Astrocyte (in vitro differentiated cells and primary cell): ENCODE measurements at places on chromosomes 16 and 17. TPM values are rescaled to one million over a fixed set of nuclear protein-coding genes. Genes with fewer than 3 reads are reported as not detected.

DNA sequence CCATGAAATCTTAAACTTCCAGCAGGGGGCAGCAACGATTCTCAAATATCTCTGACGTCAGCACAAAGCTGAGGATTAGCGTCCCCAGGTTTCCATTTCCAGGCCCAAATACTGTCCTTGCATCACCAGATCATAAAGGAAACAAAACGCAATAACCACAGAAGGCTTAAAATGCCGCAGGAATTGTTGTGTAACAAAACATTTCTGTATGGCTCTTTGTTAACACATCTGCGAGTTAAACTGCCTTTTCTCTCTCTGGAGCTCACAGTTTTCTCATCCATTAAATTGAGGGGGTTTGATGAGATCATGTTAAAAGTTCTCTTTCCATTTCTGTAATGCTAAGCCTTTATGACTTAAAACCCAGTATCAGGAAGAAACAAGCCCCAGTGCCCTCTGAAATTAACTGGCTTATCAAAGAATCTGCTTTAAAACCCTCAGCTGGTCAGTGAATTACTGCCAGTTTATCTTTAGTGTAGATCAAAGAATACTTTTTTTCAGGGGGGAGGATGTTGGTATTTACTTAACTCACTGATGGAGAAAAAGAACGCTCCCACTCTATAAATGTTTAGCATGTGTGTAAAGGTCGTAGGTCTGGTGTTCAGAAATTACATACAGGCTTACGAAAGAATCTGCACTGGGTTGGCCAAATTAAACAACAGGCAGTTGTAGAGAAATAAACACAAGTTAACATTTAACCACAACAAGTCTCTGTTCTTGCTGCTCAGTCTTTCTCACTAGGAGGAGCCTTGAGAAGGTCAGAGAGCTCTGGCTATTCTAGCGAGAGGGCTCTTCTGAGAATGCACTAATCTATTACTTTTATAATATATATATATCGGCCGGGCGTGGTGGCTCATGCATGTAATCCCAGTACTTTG is 10.6 kb upstream of the TERF2 start:
- no peak overlapping the region for H3K4me3 ChIP-seq
- H3K36me3 ChIP-seq = no peaks in the 10 kb centered on the region
- H3K27ac ChIP-seq = peak overlapping the region; percentile 54
- no peaks in the 10 kb centered on the region for H3K27me3 ChIP-seq

DNA sequence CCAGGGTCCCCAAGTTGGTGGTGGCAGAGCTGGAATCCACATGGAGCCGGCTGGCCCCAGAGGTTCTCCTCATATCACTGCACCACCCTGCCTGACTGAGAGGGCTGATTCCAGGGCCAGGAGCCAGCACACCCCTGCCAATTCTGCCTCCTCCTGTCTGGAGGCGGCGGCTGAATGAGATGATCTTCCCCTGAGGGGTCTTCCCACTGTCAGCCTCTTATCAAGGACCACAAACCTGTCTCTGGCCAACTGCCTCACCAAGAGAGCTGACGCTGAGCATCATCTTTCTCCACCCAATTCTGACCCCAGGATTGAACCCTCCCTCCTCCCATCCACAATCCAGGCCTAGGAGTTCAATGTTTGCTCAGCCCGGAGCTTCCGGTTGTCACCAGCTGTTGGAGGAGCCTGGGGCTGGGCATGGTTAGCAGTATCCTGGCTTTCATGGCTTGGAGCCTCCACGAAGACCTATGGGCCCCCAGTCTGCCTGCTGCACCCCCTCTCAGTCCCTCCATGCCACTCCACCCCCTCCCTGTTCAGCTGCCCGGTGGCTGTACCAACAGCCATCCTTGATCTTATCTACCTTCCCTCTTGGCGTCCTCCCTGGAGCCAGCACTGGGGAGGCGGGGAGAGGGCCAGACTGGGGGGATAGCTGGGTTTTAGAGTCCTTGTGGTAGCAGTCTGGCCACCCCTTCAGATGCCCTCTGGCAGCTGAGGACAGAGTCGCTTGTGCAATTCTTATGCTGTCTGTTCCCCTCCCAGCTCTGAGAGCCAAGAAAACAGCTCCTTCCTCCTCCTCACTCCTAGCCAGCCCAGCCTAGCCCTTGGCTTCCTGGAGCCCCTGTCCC is 25.6 kb downstream of the ABCC3 start:
- H3K4me1 ChIP-seq = peaks cover 25% of the 10 kb centered on the region
- no peaks in the 10 kb centered on the region for H3K36me3 ChIP-seq
- H3K4me3 ChIP-seq = no peak overlapping the region

- H3K27ac ChIP-seq = no peak overlapping the region
- H3K4me3 ChIP-seq = no peak overlapping the region
- no peaks in the 10 kb centered on the region for H3K36me3 ChIP-seq
Measured at GRCh38 chr16:3999479-4000325, 116.5 kb downstream of the ADCY9 start.

GRCh38 chr16:67669499-67670101 is 3.0 kb downstream of the C16orf86 start:
- H3K27me3 ChIP-seq = no peaks in the 10 kb centered on the region
- no peaks in the 10 kb centered on the region for H3K36me3 ChIP-seq
- no peak overlapping the region for H3K4me3 ChIP-seq
- H3K4me1 ChIP-seq = peaks cover 23% of the 10 kb centered on the region

- peaks cover 26% of the 10 kb centered on the region for H3K27me3 ChIP-seq
- H3K4me1 ChIP-seq = peaks cover 3% of the 10 kb centered on the region
- H3K4me3 ChIP-seq = peak within 1 kb of the TSS; percentile 37
- no peaks in the 10 kb centered on the region for H3K36me3 ChIP-seq
Measured at GRCh38 chr17:16491703-16492612, at the start of gene LRRC75A. Gene LRRC75A (minus strand): TSS chr17:16492193. CDS start chr17:16491990, 203 bp downstream.

GRCh38 chr17:57783338-57783742 is 38.2 kb upstream of the CCDC182 start:
- peaks cover 26% of the 10 kb centered on the region for H3K27me3 ChIP-seq
- no peaks in the 10 kb centered on the region for H3K36me3 ChIP-seq
- no peak overlapping the region for H3K4me3 ChIP-seq
- no peak for DNase-seq
- no peak overlapping the region for H3K27ac ChIP-seq

GRCh38 chr17:43418441-43419374 is 19.9 kb downstream of the ARL4D start:
- H3K27me3 ChIP-seq = peaks cover 1% of the 10 kb centered on the region
- H3K4me3 ChIP-seq = peak overlapping the region; percentile 43
- peaks cover 27% of the 10 kb centered on the region for H3K4me1 ChIP-seq
- H3K27ac ChIP-seq = peak overlapping the region; percentile 84

- H3K4me1 ChIP-seq = peaks cover 25% of the 10 kb centered on the region
- H3K27me3 ChIP-seq = no peaks in the 10 kb centered on the region
- no peak overlapping the region for H3K27ac ChIP-seq
- no peaks in the 10 kb centered on the region for H3K36me3 ChIP-seq
- no peak for DNase-seq
Measured at GRCh38 chr17:78976907-78977680, 2.6 kb downstream of the LGALS3BP start.

DNA sequence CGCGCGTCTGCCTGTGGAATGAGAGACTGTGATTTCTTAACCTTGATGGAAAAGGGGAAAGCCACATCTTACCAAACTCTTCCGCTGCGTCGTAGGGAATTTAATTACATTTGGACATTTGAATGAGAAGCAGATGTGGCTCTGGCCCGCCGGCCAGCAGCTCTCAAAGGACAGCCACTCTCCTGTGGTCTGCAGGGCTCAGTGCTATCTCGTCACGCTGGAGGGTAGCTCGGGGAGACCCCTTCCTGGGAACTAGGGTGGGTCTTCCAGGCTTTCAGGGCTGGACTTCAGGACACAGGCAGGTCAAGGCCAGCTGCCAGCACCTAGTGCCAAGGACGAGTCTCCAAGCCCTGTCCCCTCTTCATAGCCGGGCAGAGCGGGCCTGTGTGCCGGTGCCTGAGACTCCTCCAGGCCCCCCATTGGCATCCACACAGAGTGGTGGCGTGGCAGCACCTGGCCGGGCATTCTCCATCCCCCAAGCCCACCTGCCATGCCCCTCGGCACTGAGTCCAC is 15.9 kb upstream of the TBX2 start:
- no peaks in the 10 kb centered on the region for H3K27me3 ChIP-seq
- no peak overlapping the region for H3K4me3 ChIP-seq
- no peaks in the 10 kb centered on the region for H3K4me1 ChIP-seq
- no peaks in the 10 kb centered on the region for H3K36me3 ChIP-seq

ALDOC gene
- total RNA-seq = 10.3 and 11.7 TPM in 2 replicates

SOST gene
- total RNA-seq = not detected in 2 replicates

RNF112 gene
- 0.36 and 0.96 TPM in 2 replicates for total RNA-seq

MYADML2 gene
- not detected in 2 replicates for total RNA-seq

ATP6V0C gene
- 311 TPM in 2 replicates for total RNA-seq
